Stimulated activated CD4-positive, alpha-beta T cell treated with anti-CD3 and anti-CD28 coated beads, Interleukin-15, amount 100 ng/mL, for 1 hour (primary cell): ENCODE measurements at places on chromosomes 16 and 17.

- DNase-seq = no peak
Measured at GRCh38 chr16:11049396-11050059, 105.2 kb downstream of the CLEC16A start.

DNA sequence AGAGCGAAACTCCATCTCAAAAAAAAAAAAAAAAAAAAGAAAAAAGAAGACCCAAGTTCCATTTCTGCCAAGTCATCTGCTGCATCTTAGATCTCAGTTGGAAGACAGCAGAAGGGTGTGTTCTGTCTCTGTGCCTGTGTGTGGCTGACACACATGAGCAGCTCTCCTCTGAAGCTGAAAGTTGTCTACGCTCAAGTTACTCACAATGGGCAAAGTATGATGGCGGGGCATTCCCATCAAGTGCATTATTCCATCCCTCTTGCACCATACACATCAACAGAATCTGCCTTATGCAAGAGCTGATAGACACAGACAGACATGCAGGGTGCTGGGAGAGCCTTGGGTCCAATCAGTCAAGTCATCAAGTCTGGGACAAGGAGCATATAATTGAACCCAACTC lies 402.2 kb downstream of the XYLT1 start:
- DNase-seq = no peak

- no peak for DNase-seq
Measured at GRCh38 chr17:27336184-27336583, 42.3 kb downstream of the WSB1 start.

DNA sequence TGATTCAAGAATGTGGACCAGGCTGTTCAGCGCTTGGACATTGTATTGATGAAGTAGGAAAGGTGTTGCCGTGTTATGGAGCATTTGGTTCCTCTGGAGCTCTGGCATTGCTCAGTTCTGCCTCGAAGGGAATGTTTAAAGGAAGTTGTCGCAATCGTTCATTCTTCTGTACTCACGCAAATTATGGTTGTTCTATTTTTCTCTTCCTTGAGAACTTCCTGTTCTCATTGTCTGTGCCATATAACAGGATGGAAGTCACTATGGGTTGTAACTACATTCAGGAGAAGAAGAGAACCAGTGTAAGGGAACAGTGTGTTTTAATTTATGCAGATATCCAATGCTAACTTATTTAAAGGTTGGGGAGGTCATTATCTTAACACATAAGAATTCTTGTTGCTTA lies 13.0 kb downstream of the PCTP start:
- no peak for DNase-seq

DNA sequence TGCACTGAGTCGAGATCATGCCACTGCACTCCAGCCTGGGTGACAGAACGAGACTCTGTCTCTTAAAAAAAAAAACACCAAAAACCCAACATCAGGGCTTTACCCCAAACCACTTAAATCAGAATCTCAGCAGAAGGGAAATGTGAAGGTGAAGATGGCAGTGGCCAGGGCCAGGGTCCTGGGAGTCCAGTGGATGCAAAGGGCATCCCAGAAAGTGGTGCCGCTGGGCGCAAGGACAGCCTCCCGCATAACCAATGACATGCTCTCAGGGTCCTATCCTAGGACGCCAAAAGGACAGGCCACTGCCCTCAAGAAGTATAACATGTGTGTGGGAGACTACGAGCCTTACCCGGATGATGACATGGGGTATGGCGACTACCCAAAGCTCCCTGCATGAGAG lies 7.9 kb downstream of the TUBD1 start:
- DNase-seq = no peak
